ENCODE measurements at places on chromosomes 3 and 15. TPM values are rescaled to one million over a fixed set of nuclear protein-coding genes. Genes with fewer than 3 reads are reported as not detected.

GRCh38 chr15:74845581-74845980 is 2.6 kb upstream of the ULK3 start:
- peaks cover 40% of the 10 kb centered on the region for H3K4me1 ChIP-seq
- no peaks in the 10 kb centered on the region for H3K27me3 ChIP-seq
- H3K36me3 ChIP-seq: peaks cover 43% of the 10 kb centered on the region
- H3K4me3 ChIP-seq: no peak overlapping the region

- no peaks in the 10 kb centered on the region for H3K27me3 ChIP-seq
- DNase-seq: no peak
- no peak overlapping the region for H3K27ac ChIP-seq
Measured at GRCh38 chr3:177703788-177704187, 506.5 kb upstream of the TBL1XR1 start.

- H3K36me3 ChIP-seq: no peaks in the 10 kb centered on the region
- H3K4me1 ChIP-seq: peaks cover 58% of the 10 kb centered on the region
- H3K27ac ChIP-seq: no peak overlapping the region
- no peak overlapping the region for H3K4me3 ChIP-seq
- DNase-seq: no peak
- H3K27me3 ChIP-seq: no peaks in the 10 kb centered on the region
Measured at GRCh38 chr15:40449275-40449674, 8.5 kb downstream of the BAHD1 start.

AADACL2 gene
- 0.49 TPM for total RNA-seq

MEX3B gene
- total RNA-seq: 5.2 TPM

DNA sequence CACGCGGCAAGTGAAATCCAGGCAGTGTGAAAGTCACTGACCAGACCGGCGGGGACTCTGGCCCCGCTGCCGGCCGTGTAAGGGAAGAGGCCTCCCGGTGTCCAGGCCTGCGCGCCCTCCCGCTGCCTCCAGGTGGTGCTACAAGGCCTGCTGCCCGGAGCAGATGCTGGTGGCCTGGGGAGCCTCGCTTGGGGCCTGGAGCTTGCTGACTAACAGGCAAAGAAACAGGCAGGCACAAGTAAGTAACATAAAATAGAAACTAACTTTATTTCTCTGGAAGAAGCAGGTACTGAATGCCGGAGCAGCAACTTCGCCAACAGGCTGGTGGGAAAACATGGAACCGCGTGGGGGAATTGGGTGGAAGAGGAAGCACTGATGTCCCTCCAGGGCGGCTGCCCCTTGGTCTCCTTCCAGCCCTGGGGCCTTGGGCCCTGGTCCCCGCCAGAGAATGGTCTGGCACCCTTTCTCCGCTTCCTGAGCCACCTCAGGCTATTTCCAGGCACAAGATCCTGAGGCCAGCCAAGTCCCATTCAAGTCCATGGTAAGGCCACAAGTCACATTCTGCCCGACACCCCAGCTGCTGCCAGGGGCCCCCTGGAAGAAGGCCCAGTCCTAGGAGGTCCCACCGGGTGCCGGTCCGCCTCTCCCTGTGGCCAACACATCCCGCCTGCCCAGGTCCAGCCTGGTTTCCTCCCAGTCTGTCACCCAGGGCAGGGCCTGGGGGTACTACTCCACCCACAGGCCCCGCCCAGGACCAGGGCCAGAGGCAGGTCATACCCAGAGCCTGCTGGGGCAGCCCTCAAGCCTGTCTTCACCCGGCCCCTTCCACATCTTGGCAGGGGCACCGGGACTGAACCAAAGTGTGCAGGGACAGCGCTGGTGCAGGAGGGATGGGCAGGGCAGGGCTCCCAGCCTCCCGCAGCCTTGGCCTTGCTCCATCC is 45.0 kb downstream of the TNK2 start:
- H3K4me1 ChIP-seq: peaks cover 22% of the 10 kb centered on the region
- no peak overlapping the region for H3K4me3 ChIP-seq
- DNase-seq: no peak
- H3K36me3 ChIP-seq: peaks cover 19% of the 10 kb centered on the region
- H3K27ac ChIP-seq: peak overlapping the region; percentile 60

- H3K36me3 ChIP-seq: no peaks in the 10 kb centered on the region
- no peaks in the 10 kb centered on the region for H3K4me1 ChIP-seq
- H3K4me3 ChIP-seq: no peak overlapping the region
- H3K27me3 ChIP-seq: no peaks in the 10 kb centered on the region
- no peak overlapping the region for H3K27ac ChIP-seq
Measured at GRCh38 chr15:40183636-40184463, 23.0 kb downstream of the BUB1B start.

TLNRD1 gene
- total RNA-seq: 28.0 TPM

DNA sequence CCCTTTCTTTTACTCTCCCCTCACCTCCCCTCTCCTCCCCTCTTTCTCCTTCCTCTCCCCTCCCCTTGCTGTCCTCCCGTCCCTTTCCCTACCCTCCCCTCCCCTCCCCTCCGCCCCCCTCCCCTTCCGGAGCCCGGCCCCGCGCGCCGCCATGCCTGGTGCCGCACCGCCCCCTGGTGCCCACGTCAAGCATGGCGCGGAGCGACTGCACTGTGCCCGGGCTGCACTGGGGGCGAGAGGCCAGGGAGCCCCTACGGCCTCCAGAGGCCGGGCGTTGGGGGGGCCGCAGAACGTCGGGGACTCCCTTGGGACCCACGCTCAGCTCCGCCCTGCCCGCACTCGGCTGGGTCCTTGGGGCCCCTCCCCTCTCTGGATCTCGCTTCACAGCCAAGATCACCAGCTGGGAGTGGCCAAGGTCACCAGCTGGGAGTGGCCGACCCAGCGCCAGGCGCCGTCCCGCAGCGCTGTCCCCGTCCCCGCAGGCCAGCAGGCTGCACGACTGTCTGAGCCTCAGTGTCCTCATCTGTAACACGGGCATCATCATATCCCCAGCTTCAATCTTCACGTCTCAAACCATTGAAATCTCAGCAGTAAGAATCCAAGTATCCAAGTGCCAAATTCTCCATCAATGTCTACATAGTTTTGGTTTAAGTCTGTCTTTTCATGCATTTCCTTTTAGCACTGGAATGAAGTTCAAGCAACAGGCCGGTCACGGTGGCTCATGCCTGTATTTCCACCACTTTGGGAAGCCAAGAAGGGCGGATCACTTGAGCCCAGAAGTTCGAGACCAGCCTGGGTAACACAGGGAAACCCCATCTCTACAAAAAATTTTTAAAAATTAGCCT is 42.5 kb downstream of the TPRA1 start:
- peak overlapping the region; percentile 61 for H3K27ac ChIP-seq
- H3K27me3 ChIP-seq: no peaks in the 10 kb centered on the region
- DNase-seq: no peak
- peaks cover 14% of the 10 kb centered on the region for H3K4me1 ChIP-seq

GRCh38 chr15:48516121-48516520 is 129.4 kb downstream of the FBN1 start:
- H3K4me1 ChIP-seq: no peaks in the 10 kb centered on the region
- DNase-seq: no peak
- H3K4me3 ChIP-seq: no peak overlapping the region
- no peak overlapping the region for H3K27ac ChIP-seq

- H3K36me3 ChIP-seq: no peaks in the 10 kb centered on the region
- no peak overlapping the region for H3K4me3 ChIP-seq
- no peak for DNase-seq
- no peak overlapping the region for H3K27ac ChIP-seq
- no peaks in the 10 kb centered on the region for H3K4me1 ChIP-seq
Measured at GRCh38 chr3:10353160-10353559, 32.2 kb upstream of the SEC13 start.

- no peak for DNase-seq
- H3K4me1 ChIP-seq: no peaks in the 10 kb centered on the region
- H3K27me3 ChIP-seq: no peaks in the 10 kb centered on the region
- H3K4me3 ChIP-seq: no peak overlapping the region
Measured at GRCh38 chr15:95742836-95743235, 587.7 kb upstream of the NR2F2 start.

- peak overlapping the region; percentile 44 for H3K27ac ChIP-seq
- H3K4me3 ChIP-seq: no peak overlapping the region
- H3K4me1 ChIP-seq: peaks cover 66% of the 10 kb centered on the region
- no peaks in the 10 kb centered on the region for H3K27me3 ChIP-seq
Measured at GRCh38 chr15:22949074-22949547, 31.1 kb downstream of the CYFIP1 start.

GRCh38 chr15:58019503-58020376 is 45.8 kb downstream of the ALDH1A2 start:
- H3K4me1 ChIP-seq: peaks cover 10% of the 10 kb centered on the region
- H3K36me3 ChIP-seq: no peaks in the 10 kb centered on the region
- no peak for DNase-seq
- H3K27me3 ChIP-seq: no peaks in the 10 kb centered on the region
- H3K4me3 ChIP-seq: no peak overlapping the region

SPESP1 gene
- total RNA-seq: 1.5 TPM

DNA sequence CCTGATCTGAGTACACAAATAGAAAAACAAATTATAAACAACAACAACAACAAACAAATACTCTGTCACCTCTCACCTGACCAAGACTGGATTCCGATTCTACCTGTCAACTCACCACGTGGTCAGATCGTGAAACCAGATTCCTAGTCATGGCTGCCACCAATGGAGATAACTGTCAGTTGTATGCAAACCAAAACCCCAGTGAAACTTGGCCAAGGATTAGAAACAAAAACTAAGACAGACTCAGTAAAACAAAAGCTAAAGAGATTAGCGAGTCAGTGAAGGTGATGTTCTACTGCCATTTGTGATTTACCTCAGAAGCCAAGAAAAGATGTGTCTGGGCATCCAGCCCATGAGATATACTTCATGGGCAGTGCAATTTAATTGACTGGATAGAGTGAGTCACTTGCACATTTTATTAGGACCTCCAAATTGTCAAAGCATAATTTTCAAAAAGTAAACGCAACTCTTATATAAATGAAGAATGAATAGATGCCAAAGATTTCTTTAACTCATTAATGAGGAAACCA is 31.1 kb downstream of the PHLDB2 start:
- H3K27me3 ChIP-seq: no peaks in the 10 kb centered on the region
- no peaks in the 10 kb centered on the region for H3K36me3 ChIP-seq
- no peak overlapping the region for H3K4me3 ChIP-seq
- no peak for DNase-seq
- H3K27ac ChIP-seq: no peak overlapping the region

- H3K4me3 ChIP-seq: no peak overlapping the region
- H3K4me1 ChIP-seq: peaks cover 18% of the 10 kb centered on the region
- DNase-seq: no peak
- no peak overlapping the region for H3K27ac ChIP-seq
Measured at GRCh38 chr15:72368899-72369298, 6.9 kb downstream of the HEXA start.

- no peaks in the 10 kb centered on the region for H3K27me3 ChIP-seq
- no peak for DNase-seq
- H3K4me1 ChIP-seq: no peaks in the 10 kb centered on the region
- H3K27ac ChIP-seq: no peak overlapping the region
- no peaks in the 10 kb centered on the region for H3K36me3 ChIP-seq
- H3K4me3 ChIP-seq: no peak overlapping the region
Measured at GRCh38 chr3:184085389-184085852, 11.4 kb upstream of the HTR3E start.

IL5RA gene
- not detected for total RNA-seq

- no peaks in the 10 kb centered on the region for H3K36me3 ChIP-seq
- DNase-seq: no peak
- H3K4me3 ChIP-seq: no peak overlapping the region
- H3K27me3 ChIP-seq: no peaks in the 10 kb centered on the region
Measured at GRCh38 chr3:80770106-80771074, 991.1 kb downstream of the GBE1 start.

KLHDC8B gene
- 43.7 TPM for total RNA-seq

LTK gene
- 1.5 TPM for total RNA-seq

COL7A1 gene
- 148 TPM for total RNA-seq

SOX14 gene
- not detected for total RNA-seq
